Sigmoid colon (tissue), 7 donors: ENCODE measurements at places on chromosomes 6 and 20.

DNA sequence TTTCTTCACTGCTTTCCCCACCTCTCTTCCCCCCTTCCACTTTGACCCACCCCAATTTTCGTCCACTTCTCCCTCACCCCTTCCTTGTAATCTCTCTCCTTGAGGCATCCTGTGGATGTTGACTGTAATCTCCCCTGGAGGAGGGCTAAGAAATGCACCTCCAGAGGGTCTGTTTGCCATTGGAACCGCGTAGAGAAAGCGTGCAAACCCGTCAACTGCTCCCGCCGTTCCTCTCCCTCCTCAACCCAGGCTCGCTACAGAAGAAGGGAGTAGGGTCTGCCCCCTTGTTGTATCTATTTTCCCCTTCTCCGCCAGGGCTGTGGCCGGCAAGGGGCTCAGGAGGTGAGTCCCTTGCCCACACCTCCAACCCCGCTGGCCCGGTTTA, 502 bp upstream of the HTR1E start:
- no peak for DNase-seq

- DNase-seq: no peak
Observed at GRCh38 chr20:43492101-43492500, 15.4 kb upstream of the L3MBTL1 start.

DNA sequence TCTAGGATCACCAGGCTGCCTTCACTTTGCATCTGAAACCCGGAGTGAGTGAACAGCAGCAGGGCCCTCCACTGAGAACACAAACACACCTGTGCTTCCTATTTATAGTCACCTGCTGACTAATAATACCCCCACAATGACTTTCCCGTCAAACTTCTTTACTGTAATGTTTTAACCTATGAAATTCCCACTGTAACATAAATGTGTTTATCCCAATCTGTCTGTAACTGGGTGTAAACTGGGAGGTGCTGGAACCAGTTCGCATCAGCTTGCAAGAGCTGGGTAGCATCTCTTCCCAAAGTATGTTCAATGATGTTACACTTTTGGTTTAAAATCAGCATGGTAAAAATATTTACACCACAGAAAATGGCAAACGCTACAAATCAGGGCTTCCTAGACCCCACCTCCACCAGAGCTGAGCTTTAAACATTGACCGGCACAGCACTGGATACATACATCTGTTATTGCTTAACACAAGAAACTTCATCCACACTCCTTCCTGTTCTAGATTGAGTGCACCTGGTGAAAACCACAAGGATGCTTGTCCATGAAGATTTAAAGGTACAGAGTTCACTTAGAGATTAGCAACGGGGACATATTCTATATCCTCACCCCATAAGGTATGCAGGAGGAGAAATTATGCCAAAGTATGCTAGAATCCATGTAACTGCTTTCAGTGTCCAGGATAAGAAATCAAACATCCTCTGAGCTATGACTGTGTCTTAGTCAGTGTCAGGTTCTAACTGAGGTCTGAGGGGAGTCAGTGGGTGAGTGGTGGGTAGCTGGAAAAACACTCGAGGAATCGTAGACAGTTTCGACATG, 79.0 kb downstream of the ALDH8A1 start:
- no peak for DNase-seq

- no peak for DNase-seq
Observed at GRCh38 chr6:107447663-107448216, 11.6 kb downstream of the PDSS2 start.

DNA sequence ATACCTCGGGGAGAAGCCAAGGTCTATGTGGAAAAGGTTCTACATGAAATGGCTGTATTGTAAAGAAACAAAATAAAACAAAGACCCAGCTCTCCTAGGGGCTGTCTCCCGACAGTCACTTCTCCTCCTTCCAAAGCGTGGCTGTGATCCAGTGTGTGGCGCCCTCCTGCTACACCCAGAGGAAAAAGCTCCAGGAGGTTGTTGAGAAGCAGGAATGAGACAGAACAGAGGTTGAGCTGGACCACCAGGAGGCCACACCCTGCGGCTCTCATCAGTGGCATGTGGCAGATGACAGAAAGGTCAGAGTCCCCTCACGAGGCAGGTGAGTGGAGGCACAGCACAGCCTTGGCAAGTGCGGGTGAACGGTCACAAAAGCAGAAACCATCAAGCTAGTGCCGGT, 236.0 kb downstream of the TBXT start:
- no peak for DNase-seq

DNA sequence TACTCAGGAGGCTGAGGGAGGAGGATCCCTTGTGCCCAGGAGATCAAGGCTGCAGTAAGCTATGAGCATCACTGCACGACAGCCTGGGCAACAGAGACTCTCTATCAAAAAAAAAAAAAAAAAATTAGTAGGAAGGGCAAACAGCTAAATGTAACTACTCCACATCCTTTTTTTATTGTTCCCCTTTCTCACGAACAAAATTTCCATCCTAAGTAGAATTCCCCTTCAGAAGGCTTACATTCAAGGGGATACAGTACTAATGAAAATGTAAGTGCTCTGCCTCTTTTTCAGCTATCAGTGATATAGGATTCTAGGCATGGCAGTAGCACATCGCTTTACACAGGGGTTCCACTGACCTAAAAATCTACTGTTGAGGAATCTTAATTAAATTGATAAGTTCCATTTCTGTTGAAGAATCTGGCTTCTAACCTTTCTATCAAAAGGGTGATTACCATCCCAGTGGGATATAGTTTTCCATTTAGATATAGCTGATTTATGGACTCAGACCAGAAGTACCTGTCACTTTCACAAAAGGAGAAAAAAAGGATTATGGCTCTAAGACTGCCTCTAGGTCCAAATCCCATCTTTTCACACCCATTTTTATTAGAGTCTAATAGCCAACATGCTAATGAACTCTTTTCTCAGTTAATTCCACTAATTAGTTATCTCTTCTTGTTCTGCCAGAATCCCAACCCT, 2.6 kb downstream of the B4GALT5 start:
- no peak for DNase-seq

DNA sequence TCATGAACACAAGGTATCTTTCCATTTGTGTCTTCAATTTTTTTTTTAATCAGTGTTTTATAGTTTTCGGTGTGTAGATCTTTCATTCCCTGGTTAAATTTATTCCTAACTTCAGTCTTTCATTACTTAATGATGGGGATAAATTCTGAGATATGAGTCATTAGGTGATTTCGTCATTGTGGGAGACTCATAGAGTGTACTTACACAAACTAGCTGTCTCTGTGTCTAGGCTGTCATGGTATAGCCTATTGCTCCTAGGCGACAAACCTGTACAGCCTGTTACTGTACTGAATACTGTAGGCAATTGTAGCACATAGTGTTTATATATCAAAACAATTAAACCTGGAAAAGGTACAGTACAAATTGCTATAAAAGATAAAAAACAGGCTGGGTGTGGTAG, 42.1 kb downstream of the SMAP1 start:
- DNase-seq: no peak

GRCh38 chr6:119511024-119511423, 161.5 kb upstream of the MAN1A1 start:
- DNase-seq: no peak

- DNase-seq: no peak
Observed at GRCh38 chr20:1291191-1291741, 25.2 kb downstream of the SNPH start.

DNA sequence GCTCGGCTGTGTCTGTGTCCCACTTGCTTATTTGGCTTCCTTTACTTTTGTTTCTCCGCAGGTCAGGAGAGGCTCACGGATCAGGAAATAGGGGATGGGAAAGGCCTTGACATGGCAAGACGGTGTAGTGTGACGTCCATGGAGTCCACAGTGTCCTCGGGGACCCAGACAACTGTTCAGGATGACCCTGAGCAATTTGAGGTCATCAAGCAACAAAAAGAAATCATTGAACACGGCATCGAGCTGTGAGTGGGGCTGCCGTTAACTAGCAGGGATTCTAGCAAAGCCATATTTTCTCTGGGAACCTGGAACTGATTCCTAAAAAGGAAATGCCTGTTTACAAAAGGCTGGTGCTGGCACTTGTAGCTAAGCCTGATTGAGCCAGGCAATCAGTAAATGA, 54.4 kb downstream of the ARFGEF2 start:
- DNase-seq: no peak

GRCh38 chr20:38337561-38338140, 8.6 kb upstream of the LBP start:
- no peak for DNase-seq

DNA sequence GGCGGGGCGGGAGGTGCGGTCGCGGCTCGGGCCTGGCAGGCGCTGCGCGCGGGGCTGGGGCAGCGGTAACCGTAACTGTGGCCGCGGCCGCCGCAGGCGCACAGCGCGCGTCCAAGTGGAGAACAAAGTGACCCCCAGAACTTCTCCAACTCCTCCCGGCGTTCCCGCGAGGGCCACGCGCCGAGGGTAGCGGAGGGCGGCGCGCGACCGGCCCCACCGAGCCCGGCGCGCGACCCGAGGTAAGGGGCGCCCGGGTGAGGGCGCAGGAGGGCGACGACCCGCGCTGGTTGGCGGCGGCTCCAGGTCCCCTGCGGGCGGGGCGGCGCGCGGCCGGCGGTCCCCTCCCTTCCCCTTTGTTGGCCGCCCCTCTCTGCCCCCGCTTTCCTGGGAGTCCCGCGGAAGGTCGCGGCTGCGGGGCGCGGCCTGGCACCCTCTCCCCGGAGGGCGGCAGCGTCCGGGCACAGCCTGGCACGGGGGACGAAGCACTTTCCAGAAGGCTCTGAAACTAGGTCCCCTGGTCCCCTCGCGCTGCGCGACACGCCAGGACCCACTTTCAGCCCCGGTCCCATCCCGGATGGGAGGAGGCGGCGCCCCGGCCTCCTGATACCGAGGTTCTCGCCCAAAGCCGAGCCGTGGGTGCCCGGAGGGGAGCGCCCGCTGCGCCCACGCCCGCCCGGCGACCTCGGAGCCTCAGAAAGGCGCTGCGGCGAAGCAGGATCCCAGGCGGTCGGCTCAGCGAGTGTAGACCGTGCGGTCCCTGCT, at the start of gene TIAM2:
Gene TIAM2, plus strand, starts transcription at position 62 of the 762 bp plus-strand sequence. CDS start 133,909 bp downstream, outside the sequence.
- DNase-seq: no peak

- no peak for DNase-seq
Observed at GRCh38 chr6:97591955-97592354, 308.9 kb upstream of the MMS22L start.

- DNase-seq: no peak
Observed at GRCh38 chr6:113031591-113032238, 684.6 kb downstream of the RFPL4B start.
